ENCODE measurements at places on chromosomes 3 and 15. TPM values are rescaled to one million over a fixed set of nuclear protein-coding genes. Genes with fewer than 3 reads are reported as not detected.

The NAALADL2 gene
- total RNA-seq = 7.3 TPM

The TRIM42 gene
- not detected for total RNA-seq

The CCDC174 gene
- total RNA-seq = 9.3 TPM

The TBC1D5 gene
- total RNA-seq = 102 TPM

The VPS8 gene
- total RNA-seq = 42.0 TPM

The C15orf62 gene
- total RNA-seq = not detected

The ZCWPW2 gene
- total RNA-seq = 0.38 TPM

The THRB gene
- 1.4 TPM for total RNA-seq

The PDIA5 gene
- 36.6 TPM for total RNA-seq

All from regular cardiac myocyte (primary cell).